Activated CD4-positive, CD25-positive, alpha-beta regulatory T cell treated with anti-CD3 and anti-CD28 coated beads, Interleukin-2, amount 50 U/mL, for 72 hours (primary cell): ENCODE measurements at places on chromosomes 4 and X.

DNA sequence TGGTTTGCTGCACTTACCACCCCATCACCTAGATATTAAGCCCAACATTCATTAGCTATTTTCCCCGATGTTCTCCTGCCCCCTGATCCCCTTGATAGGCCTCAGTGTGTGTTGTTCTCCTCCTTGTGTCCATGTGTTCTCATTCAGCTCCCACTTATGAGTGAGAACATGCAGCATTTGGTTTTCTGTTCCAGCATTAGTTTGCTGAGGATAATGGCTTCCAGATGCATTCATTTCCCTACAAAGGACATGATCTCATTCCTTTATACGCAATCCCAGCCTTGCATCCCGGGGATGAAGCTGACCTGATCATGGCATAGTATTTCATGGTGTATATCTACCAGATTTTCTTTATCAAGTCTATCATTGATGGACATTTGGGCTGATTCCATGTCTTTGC, 99.0 kb upstream of the DCAF12L2 start:
- no peak for DNase-seq

- no peak for DNase-seq
These were observed 476.4 kb upstream of the FSTL5 start for GRCh38 chr4:162640152-162640551.

DNA sequence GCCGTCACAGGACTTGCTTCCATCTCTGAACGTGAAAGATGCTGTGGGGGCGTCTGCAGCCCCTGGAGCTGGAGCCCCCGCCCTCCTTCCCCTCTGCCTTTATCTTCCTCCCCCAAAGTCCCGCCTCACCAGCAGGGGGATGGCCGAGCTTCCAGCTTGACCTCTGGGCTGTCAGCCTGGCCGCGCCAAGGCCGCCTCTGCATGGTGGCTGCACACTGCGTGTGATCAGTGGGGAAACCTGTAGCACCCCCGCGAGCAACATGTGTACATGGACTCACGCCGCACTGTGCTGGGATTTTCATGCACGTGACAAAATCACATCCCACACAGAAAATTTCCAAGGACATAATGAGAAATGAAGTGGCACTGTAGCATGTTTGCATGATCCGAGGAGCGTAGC, 26.5 kb upstream of the PSAPL1 start:
- no peak for DNase-seq

DNA sequence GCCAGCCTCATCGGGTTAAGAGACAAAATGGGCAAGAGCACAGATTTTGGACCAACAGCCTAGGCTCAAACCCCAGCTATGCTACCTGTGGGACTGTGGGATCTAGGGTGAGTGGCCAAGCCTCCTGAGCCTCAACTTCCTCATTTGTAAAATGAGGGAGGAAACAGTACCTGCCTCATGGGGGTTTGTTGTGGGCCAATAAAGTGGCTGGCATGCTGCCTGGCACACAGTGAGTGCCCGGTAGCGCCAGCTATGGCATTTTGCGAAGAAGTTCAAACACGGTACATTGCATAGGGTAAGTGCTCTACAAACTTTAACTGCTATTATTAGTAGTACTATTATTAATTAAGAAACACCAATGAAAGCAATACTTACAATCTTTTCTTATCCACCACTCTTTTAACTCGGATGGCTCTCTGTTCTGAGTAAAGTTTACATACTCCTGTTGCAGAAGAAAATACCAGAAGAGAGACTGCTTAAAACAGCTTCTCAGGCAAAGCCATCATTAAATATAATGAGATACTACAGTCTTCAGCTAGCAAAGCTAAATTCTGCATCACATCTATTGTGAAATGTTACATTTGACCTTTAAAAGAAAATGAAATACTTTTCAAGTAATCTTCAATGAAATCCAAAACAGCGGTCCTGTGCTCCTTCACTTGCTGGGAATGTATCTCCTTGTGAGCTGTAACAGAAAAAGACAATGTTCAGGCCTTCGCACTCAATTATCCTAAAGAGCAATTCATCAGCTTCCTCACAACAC, 70.1 kb downstream of the NSG1 start:
- no peak for DNase-seq

- no peak for DNase-seq
These were observed 1112.7 kb downstream of the PDHA2 start for GRCh38 chr4:96952610-96953009.

DNA sequence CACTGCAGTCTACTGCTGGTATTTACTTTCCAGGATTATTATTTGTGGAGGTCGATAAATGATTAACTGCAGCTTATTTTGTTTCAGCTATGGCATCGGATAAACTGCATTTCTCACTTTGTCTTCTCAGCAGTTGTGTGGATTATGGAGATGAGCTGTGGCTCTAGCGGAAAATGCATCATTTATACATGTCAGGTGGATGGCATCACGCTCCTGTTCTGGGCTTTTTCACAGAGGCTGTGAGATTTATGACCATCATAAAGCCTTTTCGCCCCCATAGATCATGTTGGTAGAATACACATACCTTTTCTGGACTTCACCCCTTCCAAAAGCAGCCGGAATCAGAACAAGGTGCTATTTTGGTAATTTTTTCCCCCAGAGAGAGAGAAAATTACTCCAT, 118.8 kb upstream of the MAGEB18 start:
- no peak for DNase-seq

GRCh38 chr4:184803874-184804273, 21.9 kb downstream of the ACSL1 start:
- no peak for DNase-seq

- no peak for DNase-seq
These were observed 390.8 kb downstream of the ADGRL3 start for GRCh38 chr4:61590881-61591280.

DNA sequence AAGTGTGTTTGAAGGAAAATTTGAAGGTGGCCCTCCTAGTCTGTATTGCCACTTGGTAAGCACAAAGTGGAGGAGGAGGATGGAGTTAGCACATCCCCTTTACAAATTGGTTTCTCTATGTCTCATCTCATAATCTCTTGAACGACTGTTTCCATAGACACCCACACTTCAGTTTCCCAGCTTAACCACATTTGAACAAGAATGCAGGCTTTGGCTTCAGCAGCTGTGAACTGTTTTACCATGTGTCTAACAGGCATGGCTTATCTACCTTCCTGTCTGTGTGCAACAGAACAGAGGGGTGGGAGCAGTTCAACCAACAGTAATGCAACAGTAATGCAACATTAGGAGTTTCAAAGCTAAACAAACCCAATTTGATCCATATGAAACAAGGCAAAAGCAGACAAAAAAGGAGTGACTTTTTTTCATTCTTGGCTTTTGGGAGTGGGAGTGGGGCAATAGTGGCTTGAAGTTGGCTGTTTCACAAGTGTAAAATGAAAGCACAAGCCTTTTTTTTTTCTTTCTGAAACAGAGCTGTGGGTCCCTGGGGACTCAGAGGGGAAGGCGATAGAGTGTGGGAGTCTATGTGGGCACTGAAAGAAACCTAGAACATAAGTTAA, 108.0 kb downstream of the ITM2A start:
- no peak for DNase-seq
